ENCODE measurements at places on chromosomes 4 and X. TPM values are rescaled to one million over a fixed set of nuclear protein-coding genes. Genes with fewer than 3 reads are reported as not detected.

GRCh38 chrX:66815227-66815626 is 176.3 kb upstream of the EDA2R start:
- no peak overlapping the region for H3K27ac ChIP-seq
- no peak overlapping the region for H3K4me3 ChIP-seq
- H3K4me1 ChIP-seq: no peaks in the 10 kb centered on the region
- H3K36me3 ChIP-seq: no peaks in the 10 kb centered on the region
- H3K27me3 ChIP-seq: no peaks in the 10 kb centered on the region

- H3K4me3 ChIP-seq: no peak overlapping the region
- H3K27me3 ChIP-seq: peaks cover 13% of the 10 kb centered on the region
- no peaks in the 10 kb centered on the region for H3K4me1 ChIP-seq
- no peak for ATAC-seq
- no peak overlapping the region for H3K27ac ChIP-seq
Observed at GRCh38 chr4:99615170-99615820, 40.7 kb downstream of the MTTP start.

- peaks cover 29% of the 10 kb centered on the region for H3K36me3 ChIP-seq
- peak overlapping the region; percentile 91 for H3K4me3 ChIP-seq
- no peaks in the 10 kb centered on the region for H3K27me3 ChIP-seq
- H3K27ac ChIP-seq: peak overlapping the region; percentile 95
- H3K4me1 ChIP-seq: peaks cover 56% of the 10 kb centered on the region
Observed at GRCh38 chr4:6941796-6942195, 32.2 kb downstream of the TBC1D14 start.

- no peak for ATAC-seq
- no peak overlapping the region for H3K4me3 ChIP-seq
- H3K27me3 ChIP-seq: peaks cover 6% of the 10 kb centered on the region
- peaks cover 5% of the 10 kb centered on the region for H3K4me1 ChIP-seq
Observed at GRCh38 chr4:47478804-47479203, 6.3 kb upstream of the ATP10D start.

DNA sequence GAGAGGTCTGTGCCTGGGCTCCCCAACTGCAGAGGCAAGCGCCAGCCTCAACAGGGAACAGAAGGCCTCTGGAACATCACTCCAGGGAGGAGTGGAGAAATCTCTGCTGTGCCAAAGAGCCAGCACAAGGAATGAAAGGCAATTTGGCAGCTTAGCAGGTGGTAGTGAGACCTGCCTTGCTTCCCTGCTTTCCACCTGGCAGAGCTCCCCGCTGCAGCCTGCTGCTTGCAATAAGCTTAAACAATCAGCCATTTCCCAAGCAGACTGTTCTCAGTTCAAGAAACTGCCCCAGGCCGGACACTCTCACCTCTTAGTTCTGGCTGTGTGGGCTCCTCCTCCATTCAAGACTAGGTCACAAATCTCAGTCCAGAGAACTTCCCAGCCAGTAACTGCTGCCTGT is 370.6 kb downstream of the MAGEB5 start:
- no peak for ATAC-seq
- H3K36me3 ChIP-seq: no peaks in the 10 kb centered on the region
- no peak overlapping the region for H3K27ac ChIP-seq
- no peaks in the 10 kb centered on the region for H3K27me3 ChIP-seq
- H3K4me1 ChIP-seq: no peaks in the 10 kb centered on the region
- no peak overlapping the region for H3K4me3 ChIP-seq

- no peaks in the 10 kb centered on the region for H3K36me3 ChIP-seq
- ATAC-seq: no peak
- H3K4me3 ChIP-seq: no peak overlapping the region
- no peaks in the 10 kb centered on the region for H3K4me1 ChIP-seq
- H3K27ac ChIP-seq: no peak overlapping the region
Observed at GRCh38 chr4:112857461-112857860, 192.0 kb upstream of the ANK2 start.

DNA sequence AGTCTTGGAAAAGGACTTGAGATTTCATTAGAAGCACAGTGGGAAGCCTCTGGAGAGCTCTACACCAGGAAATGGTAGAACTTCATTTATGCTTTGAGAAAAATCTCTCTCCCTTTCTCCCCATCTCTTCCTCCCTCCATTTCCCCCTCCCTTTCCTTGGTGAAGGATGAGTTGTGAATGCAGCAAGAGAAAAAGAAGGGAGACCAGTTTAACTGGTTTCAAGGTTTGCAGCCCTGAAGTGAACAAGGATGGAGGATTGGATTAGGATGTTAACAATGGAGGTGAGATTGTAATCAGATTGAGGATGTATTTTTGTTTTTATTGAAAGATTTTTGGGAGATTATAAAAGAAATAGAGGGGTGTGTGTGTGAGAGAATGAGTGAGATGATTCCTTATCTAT is 99.5 kb downstream of the ANK2 start:
- H3K36me3 ChIP-seq: no peaks in the 10 kb centered on the region
- no peak overlapping the region for H3K4me3 ChIP-seq
- ATAC-seq: no peak
- H3K27ac ChIP-seq: no peak overlapping the region
- no peaks in the 10 kb centered on the region for H3K27me3 ChIP-seq

GRCh38 chrX:101040197-101040596 is 11.7 kb downstream of the TRMT2B start:
- peak overlapping the region; percentile 58 for H3K27ac ChIP-seq
- ATAC-seq: peak; percentile 96
- H3K4me3 ChIP-seq: peak overlapping the region; percentile 40
- H3K36me3 ChIP-seq: peaks cover 72% of the 10 kb centered on the region
- H3K4me1 ChIP-seq: peaks cover 4% of the 10 kb centered on the region

DNA sequence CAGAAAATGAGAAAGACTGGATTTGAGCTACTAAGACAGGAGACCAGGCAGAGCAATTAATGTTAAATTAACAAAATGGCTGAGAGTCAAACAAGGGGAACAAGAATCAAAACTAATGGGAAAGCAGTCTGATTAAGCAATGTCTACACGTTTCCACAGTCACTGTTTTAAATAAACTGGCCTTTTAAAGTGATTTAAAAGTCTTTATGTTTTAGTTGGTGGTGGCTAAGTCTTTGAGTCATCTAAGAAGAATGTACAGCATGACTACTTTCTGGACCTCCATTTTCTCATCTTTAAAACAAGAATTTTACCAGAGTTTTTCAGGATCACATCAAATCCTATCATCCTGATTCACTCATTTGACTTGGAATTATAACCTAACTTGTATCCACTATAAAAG is 233.8 kb downstream of the ENOX2 start:
- H3K4me1 ChIP-seq: no peaks in the 10 kb centered on the region
- H3K36me3 ChIP-seq: peaks cover 78% of the 10 kb centered on the region
- no peak overlapping the region for H3K4me3 ChIP-seq
- ATAC-seq: no peak

DNA sequence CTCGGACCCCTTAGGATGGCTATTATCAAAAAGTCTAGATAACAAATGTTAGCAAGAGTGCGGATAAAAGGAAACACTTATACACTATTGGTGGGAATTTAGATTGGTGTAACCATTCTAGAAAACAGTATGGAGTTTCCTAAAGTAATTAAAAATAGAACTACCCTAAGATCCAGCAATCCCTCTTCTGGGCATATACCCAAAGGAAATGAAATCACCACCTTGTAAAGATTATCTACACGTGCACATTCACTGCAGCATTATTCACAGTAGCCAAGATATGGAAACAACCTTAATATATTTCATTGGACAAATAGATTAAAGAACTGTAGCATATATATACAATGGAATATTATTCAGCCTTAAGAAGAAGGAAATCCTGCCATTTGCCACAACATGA is 462.4 kb downstream of the IQCM start:
- no peaks in the 10 kb centered on the region for H3K27me3 ChIP-seq
- no peak overlapping the region for H3K4me3 ChIP-seq
- no peaks in the 10 kb centered on the region for H3K36me3 ChIP-seq
- no peak overlapping the region for H3K27ac ChIP-seq

GRCh38 chrX:130057209-130057608 is 53.1 kb downstream of the ELF4 start:
- no peaks in the 10 kb centered on the region for H3K27me3 ChIP-seq
- H3K27ac ChIP-seq: no peak overlapping the region
- H3K4me3 ChIP-seq: no peak overlapping the region

DNA sequence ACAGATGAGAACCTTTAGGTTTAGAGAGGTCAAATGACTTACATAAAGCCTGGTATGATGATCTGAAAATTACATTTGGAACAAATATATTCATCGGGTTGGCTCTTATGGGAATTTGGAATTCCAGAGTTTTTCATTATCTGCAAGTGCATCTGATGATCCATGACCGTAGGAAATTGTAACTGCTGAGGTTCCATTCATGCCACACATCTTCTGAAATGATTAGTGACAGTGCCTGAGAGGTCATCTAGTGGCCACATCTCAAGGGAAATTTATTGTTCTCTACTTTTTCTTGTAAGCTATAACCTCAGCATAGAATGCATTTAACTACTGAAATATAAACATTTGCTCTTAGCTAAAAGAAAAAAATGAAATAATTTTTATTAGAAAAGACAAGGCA is 105.8 kb upstream of the NWD2 start:
- H3K4me3 ChIP-seq: no peak overlapping the region
- no peak overlapping the region for H3K27ac ChIP-seq
- no peaks in the 10 kb centered on the region for H3K36me3 ChIP-seq
- ATAC-seq: no peak
- H3K27me3 ChIP-seq: no peaks in the 10 kb centered on the region
- no peaks in the 10 kb centered on the region for H3K4me1 ChIP-seq

- H3K36me3 ChIP-seq: no peaks in the 10 kb centered on the region
- no peak overlapping the region for H3K27ac ChIP-seq
- H3K27me3 ChIP-seq: no peaks in the 10 kb centered on the region
- no peak for ATAC-seq
Observed at GRCh38 chr4:155140889-155141288, 67.5 kb upstream of the NPY2R start.

- no peak for ATAC-seq
- peaks cover 5% of the 10 kb centered on the region for H3K4me1 ChIP-seq
Observed at GRCh38 chr4:6746721-6747293, 30.8 kb downstream of the BLOC1S4 start.

DNA sequence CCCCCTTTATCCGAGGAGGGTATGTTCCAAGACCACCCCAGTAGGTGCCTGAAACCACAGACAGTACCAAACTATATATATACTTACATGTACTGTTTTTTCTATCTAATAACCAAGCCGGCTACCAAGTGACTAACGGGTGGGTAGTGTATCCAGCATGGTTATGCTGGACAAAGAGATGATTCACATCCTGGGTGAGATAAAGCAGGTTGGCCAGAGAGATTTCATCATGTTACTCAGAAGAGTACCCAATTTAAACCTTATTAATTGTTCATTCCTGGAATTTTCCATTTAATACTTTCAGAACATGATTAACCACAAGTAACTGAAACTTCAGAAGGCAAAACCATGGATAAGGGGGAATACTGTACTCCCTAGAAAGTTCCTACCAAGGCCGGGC is 46.5 kb downstream of the RFC1 start:
- H3K27me3 ChIP-seq: no peaks in the 10 kb centered on the region
- H3K36me3 ChIP-seq: peaks cover 32% of the 10 kb centered on the region
- no peaks in the 10 kb centered on the region for H3K4me1 ChIP-seq
- no peak for ATAC-seq

GRCh38 chr4:54392479-54392878 is 163.4 kb downstream of the PDGFRA start:
- H3K27me3 ChIP-seq: peaks cover 7% of the 10 kb centered on the region
- no peak for ATAC-seq
- H3K36me3 ChIP-seq: no peaks in the 10 kb centered on the region
- H3K27ac ChIP-seq: no peak overlapping the region
- no peaks in the 10 kb centered on the region for H3K4me1 ChIP-seq
- no peak overlapping the region for H3K4me3 ChIP-seq

GRCh38 chr4:137025484-137026059 is 506.7 kb downstream of the PCDH18 start:
- no peaks in the 10 kb centered on the region for H3K36me3 ChIP-seq
- H3K4me1 ChIP-seq: no peaks in the 10 kb centered on the region
- no peak for ATAC-seq
- no peaks in the 10 kb centered on the region for H3K27me3 ChIP-seq

- H3K4me3 ChIP-seq: no peak overlapping the region
- H3K4me1 ChIP-seq: no peaks in the 10 kb centered on the region
- no peak overlapping the region for H3K27ac ChIP-seq
Observed at GRCh38 chrX:153440556-153441135, 5.2 kb downstream of the TREX2 start.

Gene HTN3
- not detected for total RNA-seq

Gene CCDC160
- total RNA-seq: not detected

Gene RBM46
- total RNA-seq: not detected

Gene CSN2
- not detected for total RNA-seq

Gene GABRG1
- not detected for total RNA-seq

Gene ARSD
- total RNA-seq: 1.8 TPM

Gene UGT2B7
- not detected for total RNA-seq

Gene NPY5R
- not detected for total RNA-seq

Gene TLL1
- not detected for total RNA-seq

Gene NAA11
- not detected for total RNA-seq

Gene GCNA
- total RNA-seq: 10.7 TPM

Gene HSD17B13
- not detected for total RNA-seq

Gene GPM6B
- not detected for total RNA-seq

Gene MAGEB2
- not detected for total RNA-seq

Gene CACNA1F
- total RNA-seq: 6.2 TPM
